ENCODE measurements at places on chromosomes 2 and 18.

DNA sequence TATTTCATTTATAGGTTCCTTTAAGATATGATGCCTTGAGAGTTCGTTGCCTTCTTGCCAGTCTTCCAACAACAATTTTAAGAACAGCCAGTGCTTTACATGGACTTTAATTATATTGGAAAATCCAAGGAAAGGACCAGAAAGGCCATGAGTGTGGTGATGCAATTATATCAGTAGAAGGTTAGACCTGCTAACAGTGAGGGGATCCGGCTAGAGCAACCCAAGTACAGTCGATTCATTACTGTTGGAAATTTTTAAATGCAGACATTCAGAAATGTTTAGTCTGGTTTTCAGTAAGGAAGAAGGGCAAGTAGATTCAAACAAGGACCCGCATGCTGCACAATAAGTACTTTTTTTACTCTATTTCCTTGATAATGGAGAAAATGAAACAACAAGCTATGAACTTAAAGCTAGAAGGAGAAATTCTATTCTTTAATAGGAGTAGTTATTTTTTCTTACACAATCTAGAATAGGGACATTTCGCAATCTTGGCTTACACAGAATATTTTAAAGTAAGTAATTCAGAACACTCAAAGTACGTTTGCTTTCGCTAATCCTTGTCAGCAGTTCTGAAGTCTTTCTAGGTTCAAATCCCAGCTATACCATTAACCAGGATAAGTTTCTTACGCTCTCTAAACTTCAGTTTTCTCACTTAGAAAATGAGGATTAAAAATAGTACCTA lies 405.5 kb downstream of the MEIS1 start:
- no peak for DNase-seq

GRCh38 chr2:113768770-113769169 lies 12.3 kb upstream of the SLC35F5 start:
- DNase-seq = no peak

GRCh38 chr2:73825408-73825807 lies 3.4 kb upstream of the STAMBP start:
- DNase-seq = no peak

DNA sequence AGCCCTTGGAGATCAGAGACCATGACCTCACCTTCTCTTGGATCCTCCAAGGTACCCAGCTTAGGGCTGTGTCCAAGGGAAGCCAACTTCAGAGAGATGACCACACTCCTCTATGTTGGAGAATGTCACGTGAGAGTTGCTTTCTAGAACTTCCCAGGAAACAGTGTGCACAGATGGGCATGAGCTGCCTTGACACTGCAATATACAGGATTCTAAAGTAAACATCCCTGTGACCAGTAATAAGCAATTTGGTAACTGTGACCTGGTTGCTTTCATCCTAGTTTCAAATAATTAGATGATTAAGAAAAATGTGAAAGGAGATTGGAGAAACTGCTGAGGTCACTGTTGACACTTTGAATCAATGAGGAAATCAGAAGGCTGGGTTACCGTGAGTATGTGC lies 181.1 kb upstream of the EPAS1 start:
- no peak for DNase-seq

- no peak for DNase-seq
Observed at GRCh38 chr2:17708501-17708900, 45.1 kb downstream of the SMC6 start.

- no peak for DNase-seq
Observed at GRCh38 chr2:235944591-235944990, 223.6 kb downstream of the GBX2 start.

- DNase-seq = no peak
Observed at GRCh38 chr2:188931361-188931760, 42.8 kb upstream of the COL3A1 start.

GRCh38 chr2:26429779-26430578 lies 28.3 kb downstream of the DRC1 start:
- DNase-seq = no peak

DNA sequence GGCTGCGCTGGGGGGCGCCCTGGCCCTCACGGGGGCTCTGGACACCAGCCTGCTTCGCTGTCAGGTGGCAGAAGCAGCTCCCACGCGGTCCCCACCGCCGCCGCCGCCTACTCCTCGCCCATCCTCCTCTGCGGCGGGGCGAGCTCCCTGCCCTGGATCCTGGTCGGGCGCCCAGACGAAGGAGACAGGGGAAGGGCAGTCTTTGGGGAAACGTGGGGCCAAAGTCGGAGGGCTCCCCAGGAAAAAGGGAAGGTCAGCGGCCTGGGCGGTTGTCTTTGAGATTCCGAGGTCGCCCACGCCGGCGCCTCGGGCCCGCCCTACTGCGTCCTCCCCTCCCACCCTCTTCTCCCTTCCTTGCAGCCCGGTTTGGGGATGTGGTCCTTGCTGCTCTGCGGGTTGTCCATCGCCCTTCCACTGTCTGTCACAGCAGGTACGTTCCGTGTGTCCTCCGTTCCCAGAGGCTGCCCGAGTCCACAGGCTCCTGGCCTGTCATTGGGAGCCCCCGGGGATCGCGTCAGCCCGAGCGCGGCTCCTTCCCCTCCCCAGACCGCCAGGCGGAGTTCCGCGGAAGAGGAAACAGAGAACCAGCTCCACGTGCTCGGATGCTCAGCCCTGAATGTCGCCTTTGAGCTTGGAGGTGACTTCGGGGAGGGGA lies 800 bp downstream of the IL1RL2 start:
- DNase-seq = no peak

DNA sequence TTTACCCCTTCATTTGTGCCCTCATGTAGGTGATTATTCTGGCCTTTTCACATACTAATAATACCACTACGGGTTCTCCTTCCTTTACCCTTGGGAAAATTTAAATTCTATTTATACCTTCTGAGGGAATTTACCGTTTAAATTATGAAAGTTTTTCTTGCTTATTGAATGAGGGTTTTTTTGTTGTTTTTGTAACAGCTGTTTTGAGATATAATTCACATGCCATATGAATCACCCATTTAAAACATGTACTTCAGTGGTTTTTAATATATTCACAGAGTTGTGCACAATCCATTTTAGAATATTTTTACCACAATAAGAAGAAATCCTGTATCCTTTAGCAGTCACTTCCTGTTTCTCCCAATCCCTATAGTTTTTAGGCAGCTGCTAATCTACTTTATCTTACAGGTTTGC lies 54.7 kb downstream of the EML4 start:
- DNase-seq = no peak

GRCh38 chr2:204441316-204441715 lies 104.0 kb upstream of the PARD3B start:
- no peak for DNase-seq

GRCh38 chr2:2507417-2507997 lies 176.4 kb upstream of the MYT1L start:
- no peak for DNase-seq

DNA sequence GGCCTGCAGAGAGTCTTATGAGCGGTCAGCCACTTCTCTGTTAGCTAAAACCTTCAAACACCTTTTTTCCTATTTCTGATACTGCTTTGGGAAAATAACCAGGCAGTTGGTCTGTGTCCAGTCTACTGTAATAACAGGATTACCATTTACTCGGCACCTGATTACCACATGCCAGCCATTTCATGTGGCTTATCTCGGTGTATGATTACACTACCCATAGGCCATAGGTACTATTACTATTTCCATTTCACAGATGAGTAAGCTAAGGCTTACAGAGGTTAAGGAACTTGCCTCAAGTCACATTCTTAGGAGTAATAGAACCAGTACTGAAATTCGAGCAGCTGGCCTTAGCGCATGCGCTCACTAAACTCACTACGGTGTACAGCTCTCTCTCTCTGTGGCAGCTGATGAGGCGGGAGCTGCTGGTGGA lies 147.2 kb upstream of the L3MBTL4 start:
- no peak for DNase-seq

DNA sequence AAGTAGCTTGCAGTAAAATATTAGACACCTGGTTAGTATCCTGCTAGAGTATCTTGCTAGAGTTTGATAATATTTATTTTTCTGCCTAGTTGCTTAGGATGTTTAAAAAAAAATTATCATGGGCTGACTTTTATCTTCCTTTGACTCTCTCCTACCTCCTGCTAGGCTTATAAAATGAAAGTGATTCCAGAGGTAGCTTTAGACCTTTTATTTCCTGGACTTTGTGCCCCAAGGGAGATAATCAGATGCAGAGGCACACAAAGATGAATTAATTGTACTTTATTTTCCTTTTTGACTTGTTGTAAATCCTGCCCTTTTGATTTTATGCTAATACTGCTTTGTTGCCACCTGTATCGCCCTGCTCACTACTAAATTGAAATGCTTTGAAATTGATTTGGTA lies 130.7 kb downstream of the WDSUB1 start:
- DNase-seq = no peak

DNA sequence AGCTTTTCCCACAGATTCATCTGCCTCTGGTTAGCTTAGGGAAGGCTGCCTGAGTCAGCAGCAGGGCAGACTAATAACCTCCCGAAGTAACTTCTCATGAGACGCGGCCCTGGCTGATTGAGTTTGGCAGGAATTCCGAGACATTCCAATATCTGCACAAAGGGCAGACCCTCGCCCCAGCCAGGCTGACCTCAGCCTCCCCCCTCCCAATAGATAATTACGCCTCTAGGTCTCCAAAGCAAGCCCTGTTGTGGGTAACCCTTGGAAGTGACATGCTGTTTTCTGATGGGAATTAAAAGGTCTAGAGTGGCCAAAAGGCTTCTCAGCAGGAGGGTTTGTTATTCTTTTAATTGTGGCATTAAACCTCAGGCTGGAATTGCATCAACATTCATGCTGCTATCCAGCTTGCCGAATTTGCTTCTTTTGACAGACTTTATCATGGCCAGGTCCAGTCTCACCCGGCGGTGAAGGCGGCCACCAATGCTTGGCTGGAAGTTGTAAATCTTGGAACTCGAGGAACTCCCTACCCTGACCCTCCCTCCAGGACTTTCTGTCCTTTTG lies 98.0 kb upstream of the SLC14A2 start:
- DNase-seq = no peak

DNA sequence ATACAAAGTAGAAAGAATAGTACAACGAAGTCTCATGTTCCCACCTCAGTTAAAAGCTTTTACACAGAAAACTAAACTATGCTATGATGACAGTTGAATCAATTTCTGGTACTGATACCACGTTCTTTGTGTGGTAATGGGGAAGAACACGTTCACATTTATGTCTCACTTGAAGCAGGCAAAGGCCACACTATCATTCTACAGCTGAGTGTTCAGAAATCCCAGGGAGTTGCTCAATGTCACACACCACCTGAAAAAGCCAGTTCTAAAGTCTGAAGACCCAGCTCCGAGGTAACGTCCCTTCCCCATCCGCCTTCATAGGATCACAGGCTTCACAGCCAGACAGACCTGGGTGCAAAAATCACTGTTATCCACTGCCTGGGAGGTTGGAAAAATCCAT lies 8.9 kb downstream of the RNF149 start:
- no peak for DNase-seq

DNA sequence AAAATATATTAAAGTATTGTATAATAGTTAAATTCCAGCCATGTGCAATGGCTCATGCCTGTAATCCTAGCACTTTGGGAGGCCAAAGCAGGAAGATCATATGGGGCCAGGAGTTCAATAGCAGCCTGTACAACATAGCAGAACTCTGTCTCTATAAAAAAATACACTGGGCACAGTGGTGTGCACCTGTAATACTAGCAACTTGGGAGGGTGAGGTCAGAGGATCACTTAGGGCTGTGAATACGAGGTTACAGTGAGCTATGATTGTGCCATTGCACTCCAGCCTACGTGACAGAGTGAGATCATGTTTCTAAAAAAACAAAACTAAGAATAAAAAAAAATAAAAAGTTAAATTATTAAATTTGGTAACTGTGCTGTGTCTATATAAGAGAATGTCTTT lies 36.1 kb downstream of the ZRANB3 start:
- no peak for DNase-seq

GRCh38 chr2:31365834-31366505 lies 48.6 kb downstream of the XDH start:
- DNase-seq = no peak

DNA sequence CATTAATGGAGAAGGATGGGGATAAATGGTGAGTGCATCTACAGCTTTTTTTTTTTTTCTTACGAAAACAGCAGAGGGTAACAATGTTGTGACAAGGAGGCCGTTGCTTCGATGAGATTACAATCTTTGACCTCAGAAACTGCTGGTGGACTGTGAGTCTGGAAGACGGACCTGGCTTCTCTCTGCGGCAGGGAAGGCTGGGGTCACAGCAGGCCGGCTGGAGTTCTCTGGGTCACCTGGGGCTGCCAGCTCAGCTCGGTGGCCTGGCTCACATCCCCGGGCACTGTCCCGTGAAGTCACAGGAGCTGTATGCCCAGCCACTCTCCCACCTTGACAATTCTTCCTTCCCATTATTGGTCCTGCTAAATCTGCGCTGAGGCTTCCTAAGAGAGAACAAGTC lies 160.8 kb downstream of the ACKR3 start:
- no peak for DNase-seq

GRCh38 chr18:21363348-21363747 lies 121.3 kb downstream of the GREB1L start:
- DNase-seq = no peak

- DNase-seq = no peak
Observed at GRCh38 chr2:233007739-233008138, 5.3 kb downstream of the NGEF start.

DNA sequence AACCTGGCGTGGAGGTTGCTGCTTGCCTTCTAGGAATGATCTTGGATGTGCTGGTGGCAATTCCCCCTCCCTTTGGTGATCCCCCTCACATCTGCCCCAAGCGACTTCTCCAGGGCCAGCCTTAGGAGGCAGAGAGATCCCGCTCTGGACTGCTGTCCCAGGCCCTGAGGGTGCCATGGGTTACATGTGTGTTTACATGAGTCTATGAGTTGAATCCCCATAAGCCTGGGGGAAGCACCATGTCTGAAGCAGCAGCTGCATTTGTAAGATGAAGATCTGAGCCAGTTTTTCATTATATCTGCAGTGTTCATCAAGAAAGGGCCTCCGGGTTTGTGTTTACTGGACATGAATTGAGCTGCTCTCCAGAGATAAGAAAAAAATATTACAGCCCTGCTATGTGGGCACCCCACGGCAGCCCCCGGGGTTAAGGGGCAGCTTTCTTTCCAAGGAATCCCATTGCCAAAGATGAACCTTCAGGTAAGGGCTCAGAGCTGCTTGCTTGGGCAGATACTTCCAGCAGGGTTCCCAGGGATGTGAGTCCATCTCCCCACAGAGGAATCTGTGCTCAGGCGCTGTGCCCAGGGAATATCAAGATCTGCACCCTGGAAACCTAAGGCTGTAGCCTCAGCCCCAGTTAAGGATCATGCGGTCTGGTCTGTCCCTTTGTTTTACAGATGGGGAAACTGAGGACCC lies 46.0 kb downstream of the MRPS5 start:
- DNase-seq = no peak

DNA sequence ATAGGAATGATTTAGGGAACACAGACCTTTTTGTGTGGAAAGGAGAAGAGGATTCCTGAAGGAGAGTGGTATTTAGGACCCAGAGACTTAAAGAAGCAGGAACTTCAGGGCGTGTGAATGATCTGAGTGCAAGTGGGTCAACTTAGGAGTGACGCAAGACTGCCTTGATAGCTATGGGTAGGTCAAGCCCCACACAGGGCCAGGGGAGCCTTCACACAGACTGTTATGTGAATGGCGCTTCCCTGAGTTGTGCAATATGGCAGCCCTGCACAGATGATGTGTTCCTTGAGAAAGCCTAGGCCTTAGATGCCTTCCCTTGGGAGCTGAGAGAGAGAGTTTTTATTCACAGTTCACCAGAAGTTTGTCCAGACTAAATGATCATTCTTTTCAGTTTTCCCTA lies 47.1 kb upstream of the IGFBP5 start:
- DNase-seq = no peak
